ENCODE measurements at places on chromosomes 6 and 20. TPM values are rescaled to one million over a fixed set of nuclear protein-coding genes. Genes with fewer than 3 reads are reported as not detected.

DNA sequence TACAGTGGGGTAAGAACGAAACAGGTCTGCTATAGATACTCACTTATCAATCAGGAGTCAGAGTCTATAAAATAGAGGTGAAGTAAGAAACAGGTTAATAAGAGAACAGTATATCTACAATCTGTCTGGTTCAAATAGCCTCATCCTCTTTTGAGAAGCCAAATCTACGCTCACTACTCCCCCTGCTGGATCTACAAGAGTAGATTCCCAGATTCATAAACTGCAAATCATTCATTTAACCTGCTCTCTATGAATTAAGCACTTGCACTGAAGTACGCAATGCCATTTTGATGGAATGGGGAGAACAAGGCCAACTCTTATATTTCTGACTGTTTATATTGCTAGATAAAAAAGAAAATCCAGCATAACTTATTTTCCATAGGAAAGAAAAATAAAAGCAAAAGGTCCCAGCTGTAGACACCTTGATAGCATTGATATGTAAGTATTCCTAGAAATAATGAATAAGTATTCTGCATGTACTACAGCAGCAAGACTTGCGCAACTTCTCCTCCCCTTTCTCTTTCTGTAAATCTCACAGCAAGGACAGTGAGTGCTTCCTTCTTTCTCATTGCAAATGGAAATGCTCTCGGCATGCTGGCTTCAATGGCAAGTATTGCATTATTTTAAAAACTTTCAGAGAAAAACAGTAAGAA is 92.3 kb downstream of the RFX6 start:
- peaks cover 19% of the 10 kb centered on the region for H3K4me1 ChIP-seq
- no peak overlapping the region for H3K27ac ChIP-seq
- no peak for DNase-seq
- no peak overlapping the region for H3K4me3 ChIP-seq

GRCh38 chr6:12033770-12034169 is 21.7 kb downstream of the HIVEP1 start:
- H3K27me3 ChIP-seq: no peaks in the 10 kb centered on the region
- H3K27ac ChIP-seq: peak overlapping the region; percentile 92
- no peak for DNase-seq
- peaks cover 34% of the 10 kb centered on the region for H3K4me1 ChIP-seq

The EPM2A gene
- total RNA-seq: 7.8 TPM

DNA sequence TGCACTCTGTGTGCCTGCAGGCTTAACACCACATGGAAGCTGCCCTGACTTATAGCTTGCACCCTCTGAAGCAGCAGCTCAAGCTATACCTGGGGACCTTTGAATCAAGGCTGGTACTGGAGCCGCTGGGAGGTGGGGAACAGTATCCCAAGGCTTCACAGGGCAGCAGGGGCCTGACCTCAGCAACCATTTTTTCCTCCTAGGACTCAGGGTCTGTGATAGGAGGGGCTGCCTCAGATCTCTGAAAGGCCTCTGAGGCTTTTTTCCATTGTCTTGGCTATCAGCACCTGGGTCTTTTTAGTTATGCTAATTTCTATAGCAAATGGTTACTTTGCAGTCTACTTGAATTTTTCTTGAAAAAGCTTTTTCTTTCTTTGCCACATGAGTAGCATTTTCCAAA is 80.2 kb upstream of the OPRM1 start:
- H3K27me3 ChIP-seq: no peaks in the 10 kb centered on the region
- peaks cover 5% of the 10 kb centered on the region for H3K4me1 ChIP-seq
- no peak for DNase-seq
- no peaks in the 10 kb centered on the region for H3K36me3 ChIP-seq
- no peak overlapping the region for H3K27ac ChIP-seq

- H3K27me3 ChIP-seq: peaks cover 43% of the 10 kb centered on the region
- H3K36me3 ChIP-seq: no peaks in the 10 kb centered on the region
- H3K27ac ChIP-seq: no peak overlapping the region
- peaks cover 13% of the 10 kb centered on the region for H3K4me1 ChIP-seq
- no peak overlapping the region for H3K4me3 ChIP-seq
Measured at GRCh38 chr6:105507811-105508210, 104.9 kb upstream of the PREP start.

The LPA gene
- 2.0 TPM for total RNA-seq

- no peaks in the 10 kb centered on the region for H3K36me3 ChIP-seq
- H3K27ac ChIP-seq: no peak overlapping the region
- peaks cover 16% of the 10 kb centered on the region for H3K27me3 ChIP-seq
- no peak overlapping the region for H3K4me3 ChIP-seq
- no peaks in the 10 kb centered on the region for H3K4me1 ChIP-seq
Measured at GRCh38 chr6:124775121-124775520, 187.1 kb upstream of the RNF217 start.

GRCh38 chr6:5457983-5458683 is 196.8 kb downstream of the FARS2 start:
- no peaks in the 10 kb centered on the region for H3K4me1 ChIP-seq
- H3K27ac ChIP-seq: no peak overlapping the region
- no peak for DNase-seq
- no peak overlapping the region for H3K4me3 ChIP-seq
- H3K36me3 ChIP-seq: peaks cover 9% of the 10 kb centered on the region

- H3K4me3 ChIP-seq: no peak overlapping the region
- H3K36me3 ChIP-seq: no peaks in the 10 kb centered on the region
- no peak overlapping the region for H3K27ac ChIP-seq
- peaks cover 7% of the 10 kb centered on the region for H3K27me3 ChIP-seq
- H3K4me1 ChIP-seq: no peaks in the 10 kb centered on the region
Measured at GRCh38 chr20:24952376-24953208, 3.5 kb downstream of the CST7 start.

The CTCFL gene
- 0.33 TPM for total RNA-seq

The SLC44A4 gene
- total RNA-seq: 0.66 TPM
